Eye (tissue), 1 donor: ENCODE measurements at places on chromosomes 3 and 15.

DNA sequence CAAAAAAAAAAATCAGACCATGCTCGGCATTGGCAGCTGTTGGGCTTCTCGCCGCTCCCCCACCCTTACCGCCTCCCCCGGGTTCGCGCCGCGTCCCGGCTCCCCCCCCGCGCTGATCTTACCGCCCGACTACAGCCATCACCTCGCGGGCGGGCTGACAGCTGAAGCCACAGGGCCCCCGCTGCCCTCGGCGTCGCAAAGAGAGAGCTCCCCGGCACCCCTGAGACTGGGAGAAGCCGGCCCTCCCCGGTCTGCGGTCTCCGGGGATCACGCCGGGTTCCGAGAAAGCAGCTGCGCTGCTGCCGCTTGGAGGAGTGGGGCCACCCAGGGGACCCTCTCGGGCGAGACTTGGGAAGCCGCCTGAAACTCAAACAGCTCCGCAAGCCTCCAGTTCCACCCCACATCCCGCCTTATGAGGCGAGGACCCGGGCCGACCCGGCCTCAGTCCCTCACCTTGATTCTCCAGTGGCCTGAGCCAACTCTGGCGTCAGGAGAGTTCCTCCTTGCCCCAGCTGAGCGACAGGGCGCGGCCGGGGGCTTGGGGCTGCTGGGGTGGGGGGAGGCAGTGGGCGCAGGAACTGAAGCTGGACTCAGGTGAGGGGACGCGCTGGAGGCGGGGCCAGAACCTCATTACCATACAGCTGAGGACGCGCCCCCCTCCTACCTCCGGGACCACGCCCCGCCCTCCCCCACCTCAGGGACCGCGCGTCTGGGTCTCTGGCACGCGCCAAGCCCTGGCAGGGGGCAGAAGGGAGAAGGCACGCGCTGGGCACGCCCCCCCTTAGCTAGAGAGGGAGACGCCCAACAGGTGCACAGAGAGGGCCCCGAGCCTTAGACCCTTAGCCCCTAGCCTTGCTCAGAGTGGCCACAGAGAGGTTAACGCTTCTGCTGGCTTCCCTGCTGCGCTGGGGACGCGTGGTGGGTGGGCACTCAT is 1.0 kb upstream of the DLL4 start:
- peak; percentile 63 for DNase-seq

DNA sequence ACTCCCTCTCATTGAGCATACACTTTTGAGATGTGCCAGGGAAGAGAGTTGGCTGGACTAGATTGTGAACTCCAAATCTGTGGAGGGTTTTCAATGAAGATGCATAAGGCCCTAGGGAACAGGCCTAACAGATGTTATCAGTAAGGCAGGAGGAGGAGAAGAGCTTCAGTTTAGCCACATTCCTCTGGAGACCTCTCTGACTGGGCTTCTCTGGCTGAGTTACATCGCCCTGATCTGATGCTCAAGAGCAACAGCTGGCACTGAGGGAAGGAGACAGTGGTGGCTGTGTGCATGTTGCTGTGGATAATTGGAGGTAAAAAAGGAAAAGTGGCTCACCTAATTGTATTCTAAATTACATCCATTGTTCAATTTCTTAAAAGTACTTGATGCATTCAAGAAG is 206.4 kb upstream of the CFAP20DC start:
- no peak for DNase-seq

- DNase-seq, result no peak
These were observed 284.5 kb upstream of the PLSCR5 start for GRCh38 chr3:146889626-146890025.

DNA sequence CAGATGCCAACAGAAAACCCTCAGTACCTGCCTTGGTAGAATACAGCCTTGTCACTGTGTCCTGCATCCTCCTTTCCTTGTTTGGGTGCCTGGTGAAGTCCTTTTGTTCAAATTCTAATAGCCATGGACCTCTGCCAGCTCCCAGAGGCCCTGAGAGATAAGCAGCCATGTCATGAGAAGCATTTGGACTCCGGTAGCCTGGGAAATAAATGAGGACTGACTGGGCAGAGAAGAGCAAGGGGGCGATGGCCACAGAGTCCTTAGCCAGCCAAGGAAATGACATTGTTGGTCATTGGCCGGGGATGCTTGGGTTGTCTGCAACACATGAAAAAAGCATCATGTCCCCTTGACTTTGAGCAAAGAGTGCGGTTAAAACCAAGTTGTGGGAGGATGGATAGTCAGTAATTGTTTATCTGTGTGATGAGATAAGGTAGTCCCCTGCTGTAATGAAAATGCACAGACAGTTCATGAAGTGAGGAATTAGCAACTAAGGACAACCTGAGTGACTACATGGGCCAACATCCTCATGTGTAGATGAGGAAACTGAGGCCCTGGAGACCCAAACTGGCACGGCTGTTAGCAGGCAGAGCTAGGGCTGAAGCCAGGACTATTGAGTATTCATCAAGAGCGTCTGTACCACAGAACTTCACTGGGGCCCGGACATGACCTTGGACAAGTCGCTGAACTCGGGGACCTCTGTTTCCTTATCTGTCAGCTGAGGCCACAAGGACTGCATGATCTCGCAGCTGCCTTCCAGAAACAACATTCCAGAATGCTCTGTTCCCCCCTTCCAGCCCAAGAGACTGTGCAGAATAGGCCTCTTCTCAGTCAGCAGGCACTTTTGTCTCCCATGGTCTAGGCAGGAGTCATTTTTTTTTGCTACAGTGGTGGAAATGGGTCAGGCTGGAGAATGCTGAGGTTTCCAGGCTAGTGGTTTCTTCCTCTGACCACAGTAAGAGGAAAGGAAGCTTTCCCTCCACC is 90.5 kb upstream of the CTDSPL start:
- no peak for DNase-seq

- DNase-seq, result no peak
These were observed 255.7 kb upstream of the TBL1XR1 start for GRCh38 chr3:177452831-177453450.
